ENCODE measurements at places on chromosomes 13 and 19.

DNA sequence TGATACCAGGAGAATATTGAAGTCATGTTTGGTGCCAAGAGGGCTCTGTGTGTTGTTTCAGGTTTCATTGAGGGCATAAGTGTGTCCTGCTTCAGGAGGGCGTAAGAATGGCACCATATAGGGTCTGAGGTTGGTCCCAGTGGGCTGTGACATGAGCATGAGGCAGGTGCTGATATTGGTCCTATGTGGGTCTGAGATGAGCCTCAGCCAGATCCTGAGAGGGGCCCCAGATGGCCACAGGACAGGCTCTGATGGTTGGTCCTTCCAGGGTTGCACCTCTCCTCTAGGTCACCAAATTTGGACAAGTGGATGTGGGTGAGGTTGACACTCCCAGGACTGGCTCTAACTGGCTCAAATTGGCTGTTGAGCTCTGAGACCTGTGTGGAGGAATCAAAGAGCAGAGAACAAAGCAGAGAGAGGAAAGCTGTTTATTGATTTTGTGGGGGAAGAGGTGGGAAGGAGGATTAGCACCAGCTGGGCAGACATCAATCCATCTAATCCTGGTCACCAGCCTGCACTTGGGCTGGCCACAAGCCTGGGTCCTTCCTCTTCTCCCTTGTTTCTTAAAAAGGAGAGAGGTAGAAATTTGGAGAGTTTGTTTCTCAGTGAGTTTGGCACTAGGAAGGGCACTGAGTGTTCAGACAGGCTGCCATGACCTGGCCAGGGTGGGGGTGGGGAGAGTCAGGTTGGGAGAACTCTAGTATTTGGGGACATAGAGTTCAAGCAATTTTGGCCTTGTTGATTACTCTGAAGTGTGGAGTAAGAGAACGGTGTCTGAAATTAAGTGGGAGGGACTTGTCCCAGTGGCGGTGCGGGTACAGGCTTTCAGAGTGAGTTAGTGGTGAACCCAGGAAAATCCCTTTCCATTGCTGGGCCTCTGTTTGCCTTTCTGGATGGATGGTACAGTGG, 38.7 kb downstream of the CYP2B6 start:
- no peak for DNase-seq

DNA sequence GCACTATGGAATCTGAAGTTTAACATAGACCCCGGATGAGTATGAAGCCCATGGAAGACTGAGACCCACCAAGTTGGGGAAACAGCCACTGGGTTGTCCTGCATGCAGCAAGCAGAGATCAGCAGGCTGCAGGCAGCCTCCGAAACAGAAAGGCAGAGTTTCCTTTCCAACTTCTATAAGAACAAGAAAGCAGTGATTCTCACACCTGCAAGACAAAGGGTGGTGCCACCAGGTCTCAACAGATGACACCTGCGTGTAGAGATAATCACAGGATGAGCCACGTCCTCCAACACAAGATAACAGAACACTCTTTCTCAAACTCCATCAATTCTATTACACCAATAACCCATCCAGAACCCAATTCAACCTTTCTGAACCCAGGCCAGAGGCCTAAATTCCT, 457.9 kb downstream of the FOXO1 start:
- no peak for DNase-seq

DNA sequence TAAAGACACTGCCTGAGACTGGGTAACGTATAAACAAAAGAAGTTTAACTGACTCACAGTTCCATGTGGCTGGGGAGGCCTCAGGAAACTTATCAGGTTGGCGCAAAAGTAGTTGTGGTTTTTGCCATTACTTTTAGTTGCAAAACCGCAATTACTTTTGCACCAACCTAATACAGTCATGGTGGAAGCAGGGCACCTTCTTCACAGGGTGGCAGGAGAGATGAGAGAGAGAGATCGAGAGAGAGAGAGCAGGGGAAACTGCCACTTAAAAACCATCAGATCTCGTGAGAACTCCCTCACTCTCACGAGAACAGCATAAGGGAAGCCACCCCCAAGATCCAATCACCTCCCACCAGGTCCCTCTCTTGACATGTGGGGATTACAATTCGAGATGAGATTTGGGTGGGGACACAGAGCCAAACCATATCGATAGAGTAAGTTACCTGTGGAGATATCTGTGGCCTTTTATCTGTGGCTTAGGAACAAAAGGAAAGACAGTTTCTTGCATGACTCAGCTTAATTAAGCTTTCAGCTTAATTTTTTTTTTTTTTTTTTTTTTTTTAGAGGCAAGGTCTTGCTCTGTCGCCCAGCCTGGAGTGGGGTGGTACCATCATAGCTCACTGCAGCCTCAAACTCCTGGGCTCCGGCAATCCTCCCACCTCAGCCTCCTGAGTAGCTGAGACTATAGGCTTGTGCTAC, 7.6 kb upstream of the CABP5 start:
- DNase-seq = no peak

DNA sequence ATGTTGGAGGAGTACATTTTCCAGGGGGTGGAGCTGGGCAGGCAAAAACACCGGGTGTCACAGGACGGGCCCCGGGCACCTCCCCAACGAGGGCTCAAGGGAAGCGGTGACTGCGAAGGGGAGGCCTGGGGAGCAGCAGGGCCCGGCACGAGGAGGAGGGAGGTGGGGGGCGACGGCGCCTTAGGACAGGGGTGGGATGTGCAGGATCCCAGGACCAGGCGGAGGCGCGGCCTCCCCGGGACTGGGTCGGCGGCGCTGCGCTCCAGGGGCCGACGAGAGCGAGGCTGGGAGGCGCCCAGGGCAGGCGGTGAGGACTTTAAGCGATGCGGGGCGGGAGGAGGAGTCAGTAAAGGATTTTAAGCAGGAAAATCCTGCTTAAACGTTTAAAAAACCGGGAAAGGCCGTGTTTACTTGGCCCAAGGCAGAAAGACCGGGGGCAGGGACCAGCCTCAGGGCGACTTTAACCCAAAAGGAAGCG, 427 bp downstream of the ZNF160 start:
- DNase-seq = no peak

GRCh38 chr13:82298106-82298505, 1584.2 kb downstream of the SLITRK1 start:
- no peak for DNase-seq

- no peak for DNase-seq
Measured at GRCh38 chr19:41641879-41642485, 15.1 kb upstream of the CEACAM4 start.

- no peak for DNase-seq
Measured at GRCh38 chr13:42626176-42626860, 52.4 kb downstream of the TNFSF11 start.

- no peak for DNase-seq
Measured at GRCh38 chr13:41767801-41768200, 193.1 kb downstream of the VWA8 start.

DNA sequence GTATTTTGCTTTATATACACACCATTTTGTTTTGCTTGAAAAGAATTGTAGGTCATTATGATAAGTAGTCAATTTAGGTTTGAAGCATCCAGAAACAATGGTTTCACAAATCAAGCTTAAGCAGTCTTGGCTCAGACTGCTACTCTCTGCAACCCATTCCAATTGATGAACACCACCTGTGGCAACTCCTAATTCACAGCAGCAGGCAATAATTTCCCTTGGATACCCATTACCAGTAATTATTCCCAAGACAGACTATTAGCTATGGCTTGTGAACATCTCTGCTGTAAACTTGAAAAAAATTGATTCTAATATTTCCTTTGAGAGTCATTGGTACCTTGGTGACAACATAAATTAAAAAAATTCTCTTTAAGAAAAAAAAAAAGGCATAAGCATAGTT, 299.3 kb upstream of the SLITRK6 start:
- DNase-seq = no peak

DNA sequence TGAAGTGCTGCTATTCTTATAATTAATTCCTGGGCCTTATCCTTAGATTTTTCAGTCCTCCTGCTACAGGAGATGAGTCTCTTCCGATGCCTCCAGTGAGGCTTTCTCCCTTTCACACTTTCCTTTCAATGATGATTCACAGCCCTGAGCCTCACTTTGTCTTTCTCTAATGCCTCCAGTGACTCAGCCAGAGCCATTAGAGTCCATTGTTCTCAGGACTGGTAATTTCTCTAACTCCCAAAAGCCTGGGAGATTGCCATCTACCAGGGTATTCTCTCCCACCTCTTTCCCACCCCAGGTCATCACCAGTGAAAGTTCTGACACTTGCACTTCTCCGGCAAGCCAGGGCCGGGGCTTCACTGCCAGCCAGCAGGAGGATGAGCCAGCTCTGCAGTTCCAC, 49.6 kb upstream of the ARGLU1 start:
- DNase-seq = no peak

- DNase-seq = no peak
Measured at GRCh38 chr19:28619816-28620429, 593.0 kb downstream of the UQCRFS1 start.

- DNase-seq = no peak
Measured at GRCh38 chr13:86710013-86710412, 910.8 kb upstream of the SLITRK6 start.

DNA sequence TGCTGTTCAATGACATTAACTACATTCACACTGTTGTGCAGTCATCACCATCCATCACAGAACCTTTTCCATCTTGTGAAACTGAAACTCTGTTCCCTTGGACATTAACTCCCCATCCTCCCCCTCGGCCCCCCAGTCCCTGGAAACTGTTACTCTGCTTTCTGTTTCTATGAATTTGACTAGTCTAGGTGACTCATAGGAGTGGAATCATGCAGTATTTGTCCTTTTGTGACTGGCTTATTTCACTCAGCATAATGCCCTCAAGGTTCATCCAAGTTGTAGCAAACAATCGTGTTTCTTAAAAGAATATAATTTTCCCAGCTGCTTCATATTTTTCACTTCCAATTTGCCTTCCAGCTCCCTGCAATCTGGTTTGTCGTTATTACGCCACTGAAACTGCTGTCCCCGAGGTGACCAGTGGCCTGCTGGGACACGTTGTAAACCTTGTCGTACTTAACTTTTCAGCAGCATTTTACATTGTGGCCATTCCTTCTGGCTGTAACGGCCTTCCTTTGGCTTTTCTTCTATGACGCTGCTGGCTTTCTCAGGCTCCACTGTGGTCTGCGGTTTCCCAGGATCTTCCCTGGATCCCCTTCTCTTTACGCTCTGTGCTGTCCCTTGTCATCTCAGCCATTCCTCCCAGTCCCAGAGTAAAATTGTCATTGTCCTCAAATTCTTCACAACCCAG, 74.0 kb downstream of the DHRS12 start:
- DNase-seq = peak; percentile 78

- DNase-seq = no peak
Measured at GRCh38 chr13:78719367-78719766, 60.4 kb upstream of the OBI1 start.

- DNase-seq = no peak
Measured at GRCh38 chr13:49029570-49029969, 53.9 kb downstream of the FNDC3A start.

GRCh38 chr19:10682397-10683063, 18.7 kb upstream of the QTRT1 start:
- DNase-seq = no peak

GRCh38 chr13:62837895-62838294, 1422.2 kb upstream of the PCDH20 start:
- DNase-seq = no peak

GRCh38 chr19:29806098-29806866, 5.5 kb upstream of the CCNE1 start:
- DNase-seq = no peak

GRCh38 chr19:1665565-1666047, 13.2 kb upstream of the TCF3 start:
- no peak for DNase-seq

- DNase-seq = no peak
Measured at GRCh38 chr19:54475706-54476105, 2.6 kb upstream of the CDC42EP5 start.

GRCh38 chr13:27536361-27537101, 83.8 kb downstream of the LNX2 start:
- no peak for DNase-seq

DNA sequence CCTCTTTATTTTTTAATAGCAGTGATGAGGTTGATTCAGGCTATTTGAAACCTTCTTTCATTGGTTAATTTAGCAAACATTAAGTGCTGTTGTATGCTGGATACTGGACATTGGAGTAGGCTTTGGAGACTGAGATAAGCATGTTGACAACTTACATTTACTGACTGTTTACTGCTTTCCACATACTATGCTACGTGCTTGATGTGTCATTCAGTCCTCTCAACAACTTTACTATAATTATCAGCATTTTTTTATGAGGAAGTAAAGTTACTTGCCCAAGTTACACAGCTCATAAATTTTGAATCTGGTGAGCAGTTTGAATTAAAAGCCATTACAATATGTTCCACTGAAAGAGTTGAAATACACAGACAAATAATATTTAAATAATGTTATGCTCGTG, 83.8 kb downstream of the GJA3 start:
- no peak for DNase-seq

DNA sequence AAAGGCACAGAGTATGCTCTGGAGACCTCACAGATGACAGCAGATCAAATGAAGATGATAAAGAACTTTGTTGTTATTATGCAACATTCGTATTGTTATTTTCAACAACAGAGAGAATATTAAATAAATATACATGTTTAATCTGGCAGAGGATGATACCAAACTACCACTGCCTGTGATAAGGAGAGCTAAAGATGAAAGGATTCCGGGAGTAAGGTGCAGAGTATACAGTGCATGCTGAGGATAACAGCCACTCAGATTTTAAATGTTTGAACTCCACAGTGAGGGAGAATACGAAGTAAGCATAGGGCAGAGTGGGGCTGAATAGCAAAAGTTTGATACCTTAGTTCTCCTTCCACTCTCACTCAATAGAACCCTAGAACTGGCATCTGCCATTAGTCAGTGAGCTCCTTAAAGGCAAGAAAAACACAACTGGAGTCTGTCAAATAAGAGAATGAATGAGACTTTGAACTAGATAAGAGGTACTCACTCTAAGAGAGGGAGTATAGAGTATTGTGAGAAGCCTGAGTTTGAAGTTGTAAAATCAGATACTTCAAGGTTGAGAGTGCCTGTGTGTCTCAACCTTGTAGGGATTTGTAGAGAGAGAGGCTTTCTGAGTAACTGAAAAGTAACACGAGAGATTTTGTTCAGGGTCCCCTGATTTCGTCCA, 78.5 kb downstream of the STARD13 start:
- DNase-seq = no peak
